NCI-H226 (cell line): ENCODE measurements at places on chromosomes 4 and X.

- no peak for DNase-seq
Observed at GRCh38 chr4:125639182-125639621, 324.4 kb downstream of the FAT4 start.

DNA sequence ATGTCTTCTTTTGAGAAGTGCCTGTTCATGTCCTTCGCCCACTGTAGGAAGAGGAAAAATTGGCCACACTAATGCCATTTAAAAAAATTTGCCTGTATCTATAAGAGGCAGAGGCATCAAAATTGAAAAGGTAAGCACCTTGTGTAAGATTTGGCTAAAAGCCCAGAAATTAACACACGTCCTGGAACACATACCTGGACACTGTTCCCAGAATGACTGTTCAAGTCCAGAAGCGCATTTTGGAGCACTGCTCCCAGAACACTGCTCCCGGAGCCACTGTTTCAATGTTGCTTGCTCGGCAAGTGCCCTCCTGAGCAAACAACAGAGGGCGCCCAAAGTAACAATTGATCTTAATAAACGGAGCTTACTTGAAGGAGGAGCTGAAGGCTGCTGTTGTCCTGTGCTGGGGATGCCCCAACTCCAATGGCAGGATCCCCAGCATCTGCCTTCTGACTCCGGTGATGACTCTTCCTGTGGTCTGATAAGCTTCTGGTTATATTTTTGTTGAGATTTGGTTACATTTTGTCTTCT lies 1958.6 kb downstream of the C4orf33 start:
- DNase-seq: no peak

DNA sequence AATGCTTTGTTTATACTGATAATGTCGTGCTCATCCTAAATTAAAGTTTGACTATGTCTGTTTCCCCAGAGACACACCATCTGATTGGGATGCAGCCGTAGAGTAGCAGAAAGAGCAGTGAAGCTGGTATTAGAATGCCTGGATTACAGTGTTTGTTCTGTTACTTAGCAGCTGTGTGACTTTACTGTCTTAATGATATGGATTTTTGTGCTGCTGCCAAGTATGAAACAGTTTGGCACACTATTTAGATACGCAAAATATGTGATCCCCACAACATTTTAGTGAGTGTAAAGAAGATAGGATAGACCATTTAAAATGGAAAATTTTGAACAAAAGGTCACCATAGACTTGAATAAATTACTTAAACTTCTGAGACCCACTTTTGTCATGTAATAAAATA lies 1.2 kb upstream of the CHIC1 start:
- no peak for DNase-seq

GRCh38 chr4:60911127-60911526 lies 289.0 kb upstream of the ADGRL3 start:
- DNase-seq: no peak

DNA sequence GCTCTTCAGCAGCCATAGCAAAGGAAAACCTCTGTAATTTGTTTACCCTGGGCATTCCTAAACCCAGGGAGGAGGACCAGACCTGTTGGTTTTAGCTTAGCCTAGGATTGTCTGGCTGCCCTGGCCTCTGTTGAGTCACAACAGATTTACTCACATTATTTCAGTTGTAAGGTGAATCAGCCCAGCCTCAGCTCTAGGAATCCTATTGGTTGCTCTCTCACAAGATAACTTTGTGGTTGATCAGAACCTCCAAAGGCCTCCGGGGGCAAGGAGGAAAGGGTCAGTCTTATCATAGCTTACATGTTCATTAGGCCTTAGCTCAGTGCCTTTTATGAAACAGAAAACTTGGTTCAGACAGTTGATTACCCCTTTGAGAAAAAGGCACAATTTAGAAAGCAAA lies 41.0 kb downstream of the PDK3 start:
- DNase-seq: peak; percentile 64

GRCh38 chr4:73741750-73742489 lies 1.6 kb downstream of the CXCL8 start:
- DNase-seq: no peak

- DNase-seq: no peak
Observed at GRCh38 chr4:81337211-81337610, 122.2 kb upstream of the PRKG2 start.

DNA sequence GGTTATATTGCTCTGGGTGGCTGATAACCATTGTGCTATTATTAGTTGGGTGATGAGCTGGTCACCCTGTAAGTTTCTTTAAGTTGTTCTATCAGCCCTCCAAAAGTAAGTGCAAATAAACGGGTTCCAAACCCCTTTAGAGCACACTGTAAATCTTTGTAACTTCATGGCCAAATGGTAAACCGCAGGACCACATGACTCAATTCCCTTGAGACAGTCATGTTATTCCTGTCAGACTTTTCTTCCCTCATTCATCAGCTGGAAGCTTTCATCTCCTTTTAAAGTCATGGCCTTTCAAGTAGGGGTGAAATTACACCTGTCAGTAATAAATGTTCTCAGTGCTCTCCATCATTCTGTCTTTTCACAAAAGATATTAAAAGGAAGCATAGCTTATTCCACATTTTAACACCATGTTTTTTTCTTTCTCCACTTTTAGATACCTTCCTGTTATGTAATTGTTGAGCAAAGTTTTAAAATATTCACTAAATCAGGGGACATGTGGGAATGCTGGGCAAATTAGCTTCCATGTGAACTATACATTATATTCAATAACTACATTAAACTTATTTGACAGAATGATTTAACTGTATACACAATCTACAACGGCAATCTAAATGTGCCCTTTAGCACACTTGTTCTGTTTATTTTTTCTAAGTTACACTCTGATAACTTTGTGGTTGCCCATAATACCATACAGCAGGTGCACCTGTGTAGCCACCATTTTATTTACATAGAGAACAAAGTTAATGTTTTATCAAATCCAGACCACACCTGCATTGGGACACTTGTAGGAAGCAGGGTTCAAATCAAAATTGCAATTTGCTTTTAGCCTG lies 275.5 kb downstream of the CFAP299 start:
- DNase-seq: no peak

- DNase-seq: no peak
Observed at GRCh38 chrX:139892512-139892911, 40.3 kb downstream of the ATP11C start.

DNA sequence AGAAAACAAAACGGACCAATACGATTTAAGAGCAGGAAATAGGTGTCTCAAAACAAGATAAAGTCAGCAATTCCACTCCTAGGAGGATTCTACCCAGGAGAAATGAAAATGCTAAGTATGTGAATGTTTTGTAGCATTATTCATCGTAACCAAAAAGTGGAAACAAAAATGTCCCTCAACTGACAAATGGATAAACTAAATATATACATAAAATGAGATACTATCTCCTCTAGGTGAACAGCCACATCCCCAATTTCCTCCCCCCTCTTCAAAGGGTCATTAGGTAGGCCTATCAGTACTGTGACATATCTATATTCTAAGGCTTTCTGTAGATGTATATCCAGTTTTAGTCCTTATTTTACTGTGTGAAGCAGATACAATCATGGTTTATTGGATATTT lies 18.0 kb downstream of the DDX3X start:
- DNase-seq: no peak

- DNase-seq: peak; percentile 39
Observed at GRCh38 chr4:2402048-2402842, 16.2 kb downstream of the ZFYVE28 start.

DNA sequence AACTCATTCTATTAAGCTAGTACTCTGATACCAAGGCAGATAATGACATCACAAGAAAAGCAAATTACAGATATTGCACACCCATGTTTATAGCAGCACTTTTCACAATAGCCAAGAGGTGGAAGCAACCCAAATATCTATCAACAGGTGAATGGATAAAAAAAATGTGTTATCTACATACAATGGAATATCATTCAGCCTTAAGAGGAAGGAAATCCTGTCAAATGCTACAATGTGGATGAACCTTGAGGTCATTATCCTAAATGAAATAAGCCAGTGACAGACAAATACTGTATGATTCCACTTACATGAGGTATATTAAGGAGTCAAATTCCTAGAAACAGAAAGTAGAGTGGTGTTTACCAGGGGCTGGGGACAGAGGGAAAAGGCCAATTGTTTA lies 14.3 kb downstream of the FABP2 start:
- no peak for DNase-seq

DNA sequence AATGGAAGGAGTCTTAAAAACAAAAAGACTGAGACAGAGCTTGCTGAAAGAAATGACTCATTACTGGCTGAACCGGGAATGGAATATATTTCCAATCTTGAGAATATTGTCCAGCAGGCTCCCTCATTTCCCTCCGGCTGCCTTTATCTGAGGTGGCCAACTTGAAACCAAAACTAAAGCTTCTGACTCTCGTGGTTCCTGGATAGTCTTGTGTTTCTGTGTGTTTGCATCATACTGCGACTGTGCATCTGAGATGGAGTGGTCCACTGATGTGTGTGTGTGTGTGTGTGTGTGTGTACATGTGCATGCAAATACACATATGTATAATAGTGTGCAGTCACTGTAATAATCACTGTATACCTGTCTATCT lies 145.6 kb upstream of the SCML1 start:
- DNase-seq: peak; percentile 52

GRCh38 chr4:116520886-116521285 lies 564.5 kb downstream of the TRAM1L1 start:
- DNase-seq: no peak

- DNase-seq: no peak
Observed at GRCh38 chrX:16718824-16719333, 533 bp upstream of the SYAP1 start.

GRCh38 chrX:10381193-10381592 lies 224.4 kb downstream of the CLCN4 start:
- DNase-seq: no peak

GRCh38 chr4:183596067-183596757 lies 62.8 kb downstream of the RWDD4 start:
- no peak for DNase-seq

DNA sequence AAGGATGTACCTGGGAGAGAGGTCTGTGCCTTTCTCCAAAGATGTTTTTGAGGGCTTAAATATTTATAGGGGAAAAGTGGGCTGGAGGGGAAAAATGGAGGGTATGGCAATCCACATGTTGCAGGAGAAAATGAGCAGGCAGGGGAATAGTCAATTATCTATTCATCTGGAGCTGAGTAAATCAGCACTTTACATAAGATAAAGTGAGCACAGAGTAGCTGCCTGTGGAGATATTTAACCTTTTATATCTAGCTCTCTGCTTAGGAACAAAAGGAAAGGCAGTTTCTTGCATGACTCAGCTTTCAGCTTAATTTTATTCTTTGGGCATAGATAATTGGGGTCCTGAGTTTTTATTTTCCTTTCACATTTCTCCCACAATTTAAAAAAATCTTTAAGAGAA lies 93.6 kb upstream of the NPY2R start:
- no peak for DNase-seq

GRCh38 chr4:8473198-8473919 lies 32.8 kb downstream of the TRMT44 start:
- no peak for DNase-seq

- DNase-seq: peak; percentile 84
Observed at GRCh38 chrX:64205735-64206501, 410 bp upstream of the AMER1 start.

DNA sequence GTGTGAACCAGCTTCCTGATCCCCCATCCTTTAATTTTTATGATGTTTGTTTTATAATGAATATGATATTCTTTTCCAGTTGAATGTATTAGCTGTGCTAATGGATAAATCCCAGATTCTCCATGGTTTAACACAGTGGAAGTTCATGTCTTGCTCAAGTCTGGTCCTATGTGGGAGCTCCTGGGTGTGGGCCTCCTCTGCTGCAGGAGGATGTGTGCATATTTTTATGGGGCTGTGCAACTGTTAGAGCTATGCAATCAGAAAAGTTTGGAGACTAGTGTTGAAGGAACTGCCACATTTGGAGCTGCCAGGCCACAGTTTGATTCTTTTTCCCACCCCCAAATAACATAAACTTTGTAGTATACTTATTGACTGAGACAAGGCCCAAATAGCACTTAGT lies 24.8 kb downstream of the MGST2 start:
- DNase-seq: no peak

DNA sequence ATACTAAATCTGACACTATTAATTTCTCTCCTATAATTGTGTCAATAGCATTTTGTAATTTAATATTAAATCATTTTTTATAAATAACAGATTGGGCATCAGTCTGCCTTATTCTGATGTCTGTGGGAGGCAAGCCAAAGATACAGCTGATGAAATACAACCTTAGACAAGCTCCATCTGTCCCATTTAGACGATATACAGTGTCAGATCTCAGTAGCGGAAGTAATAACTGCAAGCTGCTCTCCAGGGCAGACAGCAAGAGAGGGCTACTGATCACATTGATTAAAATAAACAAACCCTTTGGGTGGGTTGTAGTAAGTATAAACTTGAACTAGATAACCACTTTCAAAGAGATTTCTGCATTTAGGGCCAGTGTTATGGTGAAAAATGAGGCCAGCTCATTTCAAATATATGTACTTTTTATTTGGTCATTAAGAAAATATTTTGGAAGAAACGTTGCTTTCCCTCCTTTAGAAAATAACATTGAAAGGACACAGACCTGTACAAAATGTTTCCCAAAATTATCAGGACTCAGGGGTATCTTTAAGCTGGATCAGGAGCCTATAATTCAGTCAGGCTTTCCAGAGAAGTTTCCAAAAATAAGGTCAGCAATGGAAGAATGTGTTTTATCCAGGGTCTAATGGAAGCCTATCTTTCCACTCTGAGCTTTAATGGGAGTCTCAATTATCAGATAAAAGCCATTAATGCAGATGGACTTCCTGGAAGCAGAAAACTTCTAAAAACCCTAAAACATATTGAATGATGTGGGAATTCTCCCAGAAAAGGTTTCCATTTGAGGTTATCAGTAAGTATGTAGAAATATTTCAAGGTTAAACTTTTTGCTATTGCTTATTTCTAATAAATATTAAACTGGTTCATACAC lies 1028.8 kb upstream of the IGFBP7 start:
- DNase-seq: no peak

DNA sequence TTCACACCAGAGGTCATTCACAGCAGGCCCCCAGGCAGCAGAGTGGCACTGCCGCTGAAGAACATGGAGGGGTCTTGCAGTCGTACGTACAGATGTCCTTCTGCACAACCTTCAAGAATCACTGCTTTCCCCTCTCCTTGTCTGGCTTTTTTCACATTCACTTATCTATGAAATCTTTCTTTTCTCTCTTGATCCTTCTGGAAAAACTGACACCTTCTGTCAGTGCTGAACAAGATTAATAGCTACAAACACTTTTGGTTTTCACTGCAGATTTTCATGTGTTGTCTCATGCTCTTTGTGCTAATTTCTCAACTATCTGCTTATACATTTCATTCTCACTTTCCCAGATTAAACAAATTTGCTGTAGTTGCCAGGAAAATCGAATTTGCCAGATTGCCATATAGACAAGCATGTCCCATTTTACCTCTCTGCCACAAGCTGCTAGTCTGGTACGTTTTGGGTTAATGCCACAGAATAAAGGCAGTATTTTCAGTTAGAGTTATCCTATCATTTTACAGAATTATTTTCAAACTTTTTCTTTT lies 83.1 kb downstream of the RPS3A start:
- no peak for DNase-seq

DNA sequence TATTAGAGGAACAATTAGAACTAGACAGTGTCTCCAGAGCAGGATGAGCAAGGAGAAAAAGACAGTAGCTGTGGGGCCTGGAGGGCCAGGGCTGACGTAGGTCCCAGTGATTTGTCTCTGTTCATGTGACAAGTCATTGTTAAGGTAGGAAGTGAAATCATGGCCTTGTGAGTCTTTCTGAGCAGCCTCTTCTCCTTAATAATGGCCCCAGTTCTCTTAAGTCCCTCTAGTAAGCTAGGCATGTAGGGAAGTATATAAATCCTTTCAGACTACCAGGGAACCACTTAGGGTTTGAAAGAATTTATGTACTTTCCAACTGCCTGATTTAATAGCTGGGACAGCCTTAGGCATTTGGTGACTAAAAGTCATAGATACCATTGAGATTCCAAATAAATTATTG lies 133.0 kb downstream of the KLHL8 start:
- no peak for DNase-seq
